ENCODE measurements at places on chromosomes 16 and 17.

DNA sequence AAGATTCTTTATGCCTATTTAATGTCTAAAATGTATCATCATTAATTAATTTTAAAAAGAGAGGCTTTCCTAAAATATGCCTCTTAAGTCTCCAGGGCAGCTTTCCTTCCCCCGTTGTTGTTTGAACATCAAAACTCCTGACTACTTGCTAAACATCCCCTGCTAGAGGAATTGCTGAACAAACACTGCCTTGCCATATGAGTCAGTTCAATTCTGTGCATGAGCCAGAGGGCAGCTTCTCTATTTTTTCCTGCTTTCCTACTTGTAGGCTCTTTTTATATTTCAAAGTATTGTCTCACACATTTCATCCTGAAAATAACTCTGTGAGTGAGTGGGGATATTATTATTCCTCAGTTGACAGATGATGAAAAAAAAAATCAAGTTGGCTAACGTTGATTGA is 143.4 kb downstream of the HS3ST4 start:
- no peak for DNase-seq

DNA sequence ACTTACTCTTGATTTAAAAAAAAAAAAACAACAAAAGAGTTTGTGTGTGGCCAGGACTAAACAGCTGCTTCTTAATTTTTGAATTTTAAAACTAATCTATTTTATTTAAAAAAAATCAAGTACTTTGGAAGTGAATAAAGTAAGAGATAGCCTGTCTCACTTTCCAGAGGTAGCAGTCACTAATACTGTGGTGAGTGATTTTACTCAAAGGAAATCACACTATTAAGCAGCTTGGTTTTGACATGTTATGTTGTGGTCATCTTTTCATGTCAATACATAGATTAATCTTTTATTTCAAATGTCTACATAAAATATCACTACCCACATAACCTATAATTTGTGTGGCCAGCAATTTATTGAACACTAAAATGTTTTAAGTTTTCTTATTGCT is 102.2 kb upstream of the HLF start:
- no peak for DNase-seq

GRCh38 chr17:80126449-80126715 is 20.5 kb downstream of the EIF4A3 start:
- no peak for DNase-seq

- DNase-seq, result no peak
Observed at GRCh38 chr17:6110592-6110991, 40.4 kb downstream of the WSCD1 start.
